ENCODE measurements at places on chromosomes 6 and 20.
A peak's percentile ranks its signal among the peaks of the same experiment; 100 is the strongest.

GRCh38 chr6:95574811-95575210, 2.5 kb upstream of the MANEA start:
- no peak for DNase-seq

- no peak for DNase-seq
Measured at GRCh38 chr20:31839782-31840487, 5.5 kb downstream of the FOXS1 start.

GRCh38 chr6:150004783-150005717, 20.3 kb downstream of the RAET1L start:
- peak; percentile 93 for DNase-seq

DNA sequence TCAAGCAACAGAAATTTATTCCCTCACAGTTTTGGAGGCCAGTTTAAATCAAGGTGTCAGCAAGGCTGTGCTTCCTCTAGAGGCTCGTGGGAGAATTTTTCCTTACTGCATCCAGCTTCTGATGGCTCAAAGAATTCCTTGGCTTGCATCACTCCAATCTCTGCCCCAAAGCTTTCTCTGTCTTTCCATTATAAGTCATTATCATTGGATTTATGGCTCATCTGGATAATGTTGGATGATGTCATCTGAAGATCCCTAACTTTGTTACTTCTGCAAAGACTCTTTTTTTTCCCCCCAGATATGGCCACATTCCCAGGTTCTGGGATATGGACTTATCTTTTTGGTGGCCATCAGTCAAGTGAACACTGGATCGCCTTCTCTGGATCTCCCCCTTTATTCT, 146.3 kb upstream of the B3GAT2 start:
- DNase-seq: no peak

- peak; percentile 53 for DNase-seq
Measured at GRCh38 chr20:23995905-23996666, 7.5 kb upstream of the GGTLC1 start.

DNA sequence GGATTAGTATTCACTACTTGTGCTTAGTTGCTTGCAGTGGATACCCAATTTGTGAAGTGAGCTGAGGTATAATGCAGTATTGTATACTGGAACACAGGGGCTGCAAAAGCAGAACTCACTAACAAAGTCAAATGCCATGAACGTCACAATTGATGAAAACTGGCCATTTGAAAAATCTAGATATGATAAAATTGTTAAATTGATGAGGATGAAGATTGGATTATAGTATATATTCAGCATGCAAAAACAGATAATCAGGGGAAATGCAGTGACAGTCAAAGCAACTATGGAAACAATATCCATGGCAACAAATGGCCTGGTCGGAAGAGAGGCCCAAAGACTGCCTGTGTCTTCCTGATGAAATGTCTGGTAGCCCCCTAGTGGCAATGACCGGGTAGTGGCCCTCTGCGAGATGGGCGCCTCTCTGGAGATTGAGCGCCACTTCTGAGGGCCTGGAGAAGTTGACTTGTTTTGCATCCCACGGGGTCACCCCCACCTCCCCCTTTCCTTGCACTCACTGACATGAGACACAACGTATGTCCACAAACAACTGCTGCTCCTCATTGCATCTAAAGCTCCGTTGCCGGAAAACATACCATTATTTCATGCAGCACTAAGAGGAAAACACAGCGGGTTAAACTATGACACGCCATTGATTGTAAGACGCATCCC, 43.6 kb downstream of the C6orf15 start:
- peak; percentile 82 for DNase-seq

- DNase-seq: no peak
Measured at GRCh38 chr20:35240083-35240810, 13.8 kb downstream of the MMP24 start.

DNA sequence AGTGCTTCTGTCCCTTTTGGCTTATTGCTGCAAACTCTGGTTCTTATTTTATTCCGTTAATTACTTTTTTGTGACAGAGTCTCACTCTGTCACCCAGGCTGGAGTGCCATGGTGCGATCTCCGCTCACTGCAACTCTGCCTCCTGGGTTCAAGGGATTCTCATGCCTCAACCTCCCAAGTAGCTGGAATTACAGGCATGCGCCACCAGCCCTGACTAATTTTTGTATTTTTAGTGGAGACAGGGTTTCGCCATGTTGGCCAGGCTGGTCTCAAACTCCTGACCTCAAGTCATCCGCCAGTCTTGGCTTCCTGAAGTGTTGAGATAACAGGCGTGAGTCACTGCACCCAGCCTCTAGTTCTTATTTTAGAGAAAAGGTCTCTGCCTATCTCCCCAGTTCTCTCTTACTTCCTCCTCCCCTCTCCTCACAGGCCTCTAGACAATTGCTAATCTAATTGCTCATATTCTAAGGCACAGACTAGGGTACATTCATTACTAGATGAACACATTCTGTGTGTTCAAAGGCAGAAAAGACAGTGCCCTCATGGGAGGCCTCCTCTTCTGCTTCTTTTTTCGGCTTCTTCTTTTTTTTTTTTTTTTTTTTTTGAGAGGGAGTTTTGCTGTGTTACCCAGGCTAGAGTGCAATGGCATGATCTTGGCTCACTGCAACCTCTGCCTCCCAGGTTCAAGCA, 27.0 kb downstream of the EDEM2 start:
- no peak for DNase-seq

GRCh38 chr6:44332585-44332984, 9.9 kb upstream of the SPATS1 start:
- no peak for DNase-seq

DNA sequence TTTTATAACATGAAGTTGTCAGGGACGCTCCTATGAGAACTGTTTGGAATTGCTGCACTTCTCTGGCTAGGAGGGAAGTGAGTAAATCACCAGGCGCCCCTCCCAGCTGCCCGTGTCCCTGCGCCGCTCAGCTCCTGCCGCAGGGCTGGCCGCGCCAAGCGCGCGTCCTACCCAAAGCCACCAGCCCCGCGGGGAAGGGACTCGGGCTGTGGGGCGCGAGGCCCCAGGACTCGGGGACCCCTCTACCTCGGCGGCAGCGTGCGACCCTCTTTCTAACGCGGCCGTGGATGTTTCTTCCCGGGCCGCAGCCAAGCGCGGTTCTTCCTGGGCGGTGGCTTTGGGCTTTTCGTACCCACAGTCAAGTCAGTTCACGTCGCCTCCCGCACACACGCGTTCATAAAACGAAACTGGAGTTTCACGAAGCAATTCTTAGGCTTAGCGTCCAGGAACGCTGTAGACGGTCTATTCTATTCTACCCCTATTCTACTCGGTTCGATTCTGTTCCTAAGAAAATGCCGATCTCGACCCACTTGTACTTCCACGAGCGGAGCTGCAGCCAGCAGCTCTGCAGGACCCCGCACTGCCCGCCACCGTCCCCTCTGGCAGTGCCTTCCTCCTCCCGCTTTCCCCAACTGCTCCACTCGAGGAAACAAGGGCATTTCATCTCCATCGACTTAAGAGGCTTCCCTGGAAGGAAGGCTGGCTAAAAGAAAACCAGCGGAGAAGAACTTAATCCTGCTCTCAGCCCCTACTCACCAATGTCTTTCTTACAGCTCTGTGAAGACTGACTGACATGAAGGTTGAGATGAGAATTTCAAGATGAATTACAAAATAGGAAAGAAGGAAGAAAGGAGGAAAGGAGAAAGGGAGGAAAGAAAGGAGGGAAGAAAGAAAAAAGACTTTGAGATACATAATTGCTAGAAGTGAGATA, 15.4 kb downstream of the FOXC1 start:
- peak; percentile 59 for DNase-seq

DNA sequence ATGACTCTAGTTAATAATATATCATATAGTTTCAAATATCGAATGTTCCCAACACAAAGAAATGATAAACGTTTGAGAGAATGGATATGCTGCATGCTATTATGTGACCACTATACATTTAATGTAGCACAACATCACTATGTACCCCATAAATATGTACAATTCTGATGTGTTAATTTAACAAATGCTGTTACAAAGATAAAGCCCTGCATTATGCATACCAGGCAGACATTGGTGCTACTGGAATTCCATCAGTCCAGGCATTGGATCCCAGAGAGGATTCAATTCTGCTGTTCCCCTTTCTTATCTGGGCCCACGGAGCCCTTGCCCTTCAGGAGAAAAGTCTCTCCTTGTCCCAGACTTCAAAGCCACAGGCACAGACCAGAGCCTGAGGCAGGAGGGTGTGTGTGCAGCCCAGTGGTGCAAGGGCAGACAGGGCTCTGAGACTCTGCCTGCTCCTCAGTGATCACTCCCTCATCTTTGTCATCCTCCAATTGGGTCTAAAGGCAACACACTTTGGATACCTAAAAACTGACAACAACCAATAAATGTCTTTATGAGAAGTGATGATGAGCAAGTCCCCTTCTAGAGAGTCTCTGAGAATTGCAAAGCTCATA, 45.2 kb downstream of the PSMG4 start:
- DNase-seq: no peak

DNA sequence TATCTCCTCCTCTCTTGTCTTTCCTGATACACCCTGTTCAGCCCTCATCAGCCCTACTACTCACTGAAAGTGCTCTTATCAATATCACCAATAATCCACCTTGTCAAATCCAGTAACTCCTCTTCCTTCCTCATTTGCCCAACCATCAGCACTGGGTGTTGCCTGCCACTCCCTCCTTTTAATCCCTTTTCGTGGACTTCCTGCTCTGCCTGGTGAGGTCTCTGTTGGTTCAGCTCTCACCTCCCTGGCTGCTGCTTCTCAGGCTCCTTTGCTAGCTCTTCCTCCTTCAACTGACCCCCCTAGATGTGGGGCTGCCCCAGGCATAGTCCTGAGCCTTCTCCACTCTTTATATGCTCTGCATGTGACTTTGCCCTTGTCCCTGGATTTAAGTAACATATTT, 92.5 kb downstream of the PREP start:
- no peak for DNase-seq

GRCh38 chr6:72626126-72626525, 4.3 kb downstream of the KCNQ5 start:
- DNase-seq: peak; percentile 16

DNA sequence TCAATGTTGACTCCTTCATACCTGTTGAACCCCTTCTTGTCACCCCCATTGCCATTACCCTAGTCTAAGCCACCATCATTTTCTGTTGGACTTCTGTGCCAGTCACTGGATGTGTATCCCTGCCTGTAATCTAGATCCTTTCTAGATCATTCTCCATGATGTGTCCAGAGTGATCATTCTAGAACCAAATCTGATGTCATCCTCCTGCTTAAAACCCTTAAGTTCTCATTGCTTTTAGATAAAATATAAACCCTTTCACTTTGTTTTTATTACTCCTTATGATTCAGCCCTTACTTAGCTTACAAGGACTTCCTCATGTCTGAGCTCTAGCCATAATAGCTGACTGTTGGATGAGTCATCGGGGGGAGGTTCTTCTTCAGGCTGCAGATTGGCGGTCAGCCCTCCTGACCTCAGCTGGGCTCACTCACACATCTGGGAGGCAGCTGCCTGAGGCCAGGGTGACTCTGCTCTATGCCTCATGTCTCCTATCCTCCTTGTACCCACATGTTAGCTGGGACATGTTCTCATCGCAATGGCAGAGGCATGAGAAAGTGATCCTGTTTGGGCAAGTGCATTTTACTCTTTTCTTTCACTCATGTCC, 287.6 kb downstream of the ESR1 start:
- DNase-seq: no peak

GRCh38 chr6:142879076-142879475, 65.9 kb downstream of the HIVEP2 start:
- no peak for DNase-seq

- peak; percentile 84 for DNase-seq
Measured at GRCh38 chr6:143060806-143061596, at the start of gene AIG1. AIG1 (plus strand) TSS chr6:143060889; CDS start chr6:143060926, 37 bp downstream.

- no peak for DNase-seq
Measured at GRCh38 chr6:5595184-5595583, 333.9 kb downstream of the FARS2 start.

DNA sequence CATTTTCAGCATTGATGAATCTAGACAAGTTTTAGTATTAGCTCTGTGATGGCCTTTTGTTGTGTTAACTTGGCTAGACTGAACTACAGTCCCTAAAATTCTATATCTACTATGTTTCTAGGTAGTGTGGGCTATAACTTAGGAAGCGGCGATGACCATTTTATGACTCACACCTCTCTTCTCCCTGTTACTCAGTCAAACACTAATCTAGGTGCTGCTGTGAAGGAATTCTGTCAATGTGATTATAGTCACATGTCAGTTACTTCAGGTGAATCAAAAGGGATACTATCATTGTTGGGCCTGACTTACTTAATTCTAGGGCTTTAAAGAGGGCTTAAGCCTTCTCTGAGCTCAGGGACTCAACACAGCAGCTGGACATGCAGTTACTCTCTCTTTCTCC, 691.5 kb upstream of the MAP3K7 start:
- DNase-seq: no peak

- DNase-seq: no peak
Measured at GRCh38 chr6:11251553-11252360, 19.3 kb upstream of the NEDD9 start.

- DNase-seq: no peak
Measured at GRCh38 chr6:122322824-122323223, 76.6 kb upstream of the HSF2 start.

DNA sequence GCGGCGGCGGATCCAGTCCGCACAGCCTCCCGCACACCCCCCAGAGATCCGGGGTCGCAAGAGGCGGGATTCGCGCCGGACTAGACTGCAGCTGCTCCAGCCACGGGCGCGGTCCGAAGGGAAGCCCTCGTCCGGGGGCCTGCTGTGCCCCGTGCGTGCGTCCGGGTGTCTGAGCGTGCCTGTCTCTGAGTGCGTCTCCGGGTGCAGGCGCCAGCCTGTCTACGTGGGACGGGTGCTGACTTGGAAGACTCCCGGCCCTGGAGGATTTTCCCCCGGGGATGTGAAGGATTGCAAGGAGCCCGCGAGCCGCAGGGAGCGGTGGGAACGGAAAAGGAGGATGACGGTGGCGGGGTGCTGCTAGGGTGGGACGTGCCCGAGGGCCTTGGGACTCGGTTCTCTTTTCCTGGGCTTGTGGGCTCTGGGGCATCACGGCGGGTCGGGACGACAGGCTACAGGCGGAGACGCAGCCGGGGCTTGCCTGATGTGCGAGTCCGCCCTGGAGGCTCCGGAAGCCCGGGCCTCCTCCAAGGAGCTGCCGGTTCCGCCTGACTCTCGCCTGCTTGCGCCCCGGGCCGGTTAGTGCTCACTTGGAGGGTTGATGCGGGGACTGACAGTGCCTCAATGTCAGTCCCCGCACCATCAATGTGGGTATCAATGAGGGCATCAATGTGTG, 5.7 kb downstream of the MAFB start:
- no peak for DNase-seq

DNA sequence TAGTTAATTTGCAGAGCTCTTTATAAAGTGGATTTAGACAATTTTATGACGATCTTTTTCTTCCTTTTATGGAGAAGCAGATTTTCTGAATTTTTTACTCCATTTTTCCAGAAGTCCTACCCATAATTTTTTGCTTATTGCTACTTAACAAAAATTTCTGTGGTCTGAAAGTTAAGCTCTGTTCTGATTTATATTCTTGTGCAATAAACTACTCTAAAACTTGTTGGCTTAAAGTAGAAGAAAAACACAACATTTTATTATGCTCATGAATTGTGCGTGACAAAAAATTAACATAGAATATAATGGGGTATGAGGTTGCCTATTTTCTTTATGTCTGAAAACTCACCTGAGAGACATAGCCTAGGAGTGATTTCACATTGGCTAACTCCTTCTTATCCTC, 2.6 kb downstream of the DEFB113 start:
- no peak for DNase-seq

GRCh38 chr20:258269-258858, 840 bp downstream of the DEFB132 start:
- no peak for DNase-seq

Data from B cell (primary cell).